ENCODE measurements at places on chromosomes 3 and 15.
A peak's percentile ranks its signal among the peaks of the same experiment; 100 is the strongest.

DNA sequence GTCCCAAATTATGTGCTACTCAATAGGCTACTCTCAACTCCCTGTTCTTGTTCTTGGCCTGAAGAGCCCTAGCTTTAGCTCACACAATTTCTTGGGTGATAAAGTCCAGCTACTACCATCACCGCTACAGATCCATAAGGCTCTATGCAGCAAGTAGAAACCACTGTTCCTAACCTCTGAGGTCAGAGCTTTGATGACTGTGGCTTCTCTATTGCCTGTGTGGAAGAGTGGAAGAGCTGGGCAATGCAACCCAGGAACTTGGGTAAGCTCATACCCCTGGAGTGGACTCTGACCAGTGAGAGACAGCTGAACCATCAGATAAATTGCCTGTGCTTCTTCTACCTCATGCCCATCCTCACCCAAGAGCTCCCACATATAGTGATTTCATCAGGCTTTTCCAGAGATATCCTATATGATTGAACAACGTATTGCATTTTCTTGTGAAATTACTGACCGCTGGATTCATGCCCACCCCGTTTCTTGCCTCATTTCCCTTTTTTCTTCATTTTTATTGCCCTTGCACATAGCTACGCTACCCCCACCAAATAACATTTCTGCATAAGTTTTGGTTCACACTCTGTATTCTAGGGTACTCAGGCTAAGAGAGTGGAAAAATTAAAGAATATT lies 172.3 kb upstream of the MBNL1 start:
- DNase-seq: no peak

DNA sequence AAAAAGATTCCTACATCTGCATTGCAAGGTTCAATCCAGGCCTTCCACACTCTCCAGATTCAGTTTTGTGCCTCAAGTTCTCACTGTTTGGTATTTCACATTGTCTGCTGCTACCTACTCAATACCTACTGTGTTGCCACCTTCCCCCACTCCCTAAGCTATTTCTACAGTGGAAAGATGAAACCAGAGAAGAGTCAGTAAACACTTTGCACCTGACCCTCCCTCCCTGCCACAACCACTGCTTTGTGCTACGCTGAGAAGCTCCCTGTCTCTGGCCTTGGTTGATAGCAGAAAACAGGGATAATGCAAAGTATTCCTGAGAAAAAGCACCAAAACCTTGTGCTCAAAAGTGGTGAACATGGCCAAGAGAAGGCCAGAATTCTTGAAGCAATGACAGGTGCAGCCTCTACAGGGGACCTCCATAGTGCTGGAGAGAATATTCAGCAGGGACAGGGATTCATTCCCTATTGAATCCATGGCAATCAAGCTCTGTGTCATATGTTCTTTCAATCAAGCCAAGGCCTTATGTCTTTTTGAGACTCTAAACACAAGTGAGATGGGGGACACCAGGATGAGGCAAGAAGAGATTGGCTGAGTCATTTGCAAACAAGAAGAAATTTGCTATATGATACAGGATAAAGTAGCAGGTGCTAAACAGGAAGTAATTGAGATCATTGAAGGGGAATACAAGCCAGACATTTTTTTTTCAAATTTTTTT lies 83.5 kb upstream of the LIPC start:
- DNase-seq: no peak

GRCh38 chr15:32828507-32829186 lies 110.8 kb downstream of the GREM1 start:
- DNase-seq: no peak

- no peak for DNase-seq
Observed at GRCh38 chr15:38128921-38129320, 123.7 kb upstream of the SPRED1 start.

- no peak for DNase-seq
Observed at GRCh38 chr3:94927175-94927574, 864.3 kb downstream of the NSUN3 start.

DNA sequence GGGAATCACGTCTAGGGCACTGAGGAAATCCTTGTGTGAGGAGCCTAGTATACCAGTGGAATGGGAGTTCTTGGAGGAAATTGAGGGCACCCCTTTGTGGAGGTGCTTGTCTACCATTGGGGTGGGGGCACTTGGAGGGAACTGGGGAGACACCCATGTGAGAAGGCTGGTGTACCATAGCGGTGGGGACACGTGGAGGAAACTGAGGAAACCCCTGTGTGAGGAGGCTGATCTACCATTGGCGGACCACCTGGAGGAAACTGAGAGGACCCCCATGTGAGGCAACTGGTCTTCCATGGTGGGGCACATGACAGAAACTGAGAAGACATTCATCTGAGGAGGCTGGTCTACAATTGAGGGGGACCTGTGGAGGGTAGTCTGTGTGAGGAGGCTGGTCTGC lies 164.5 kb downstream of the FBLN2 start:
- peak; percentile 3 for DNase-seq

DNA sequence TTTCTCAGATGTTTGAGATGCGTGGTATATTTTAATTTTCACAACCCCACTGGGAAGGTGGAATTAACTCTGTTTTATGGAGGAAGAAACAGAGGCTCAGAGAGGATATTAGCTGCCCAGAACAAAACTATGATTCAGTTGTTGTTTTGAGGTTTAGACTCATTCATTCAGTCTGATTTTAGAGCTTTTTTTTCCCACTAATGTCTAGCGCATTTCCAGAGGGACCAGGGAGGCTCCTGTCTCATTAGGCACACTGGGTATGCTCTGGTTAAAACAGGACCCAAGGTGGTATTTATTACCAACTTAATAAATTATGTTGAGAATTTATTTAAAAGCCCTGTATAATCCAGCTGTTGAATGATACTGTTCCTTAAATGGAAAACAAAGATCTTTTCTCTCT lies 272.0 kb upstream of the RGMA start:
- DNase-seq: no peak

DNA sequence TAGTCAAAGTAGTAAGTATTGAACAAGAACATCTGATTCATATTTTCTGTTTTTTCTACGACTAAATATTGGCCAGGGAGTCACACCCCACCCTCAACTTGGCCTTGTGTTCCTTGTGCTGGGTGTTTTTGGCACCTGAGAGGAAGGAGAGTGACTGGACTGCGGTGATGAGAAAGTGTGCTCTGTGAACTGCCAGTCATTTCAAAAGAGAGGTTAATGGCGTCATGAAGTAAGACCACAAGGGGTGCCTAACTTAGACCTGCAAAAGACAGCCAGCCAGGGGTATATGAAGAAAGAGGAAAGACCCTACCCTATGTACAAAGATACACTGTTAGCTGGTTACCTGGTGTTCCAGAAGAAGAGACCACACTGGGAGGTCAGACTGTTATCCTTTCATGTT lies 58.4 kb upstream of the COL8A1 start:
- no peak for DNase-seq

DNA sequence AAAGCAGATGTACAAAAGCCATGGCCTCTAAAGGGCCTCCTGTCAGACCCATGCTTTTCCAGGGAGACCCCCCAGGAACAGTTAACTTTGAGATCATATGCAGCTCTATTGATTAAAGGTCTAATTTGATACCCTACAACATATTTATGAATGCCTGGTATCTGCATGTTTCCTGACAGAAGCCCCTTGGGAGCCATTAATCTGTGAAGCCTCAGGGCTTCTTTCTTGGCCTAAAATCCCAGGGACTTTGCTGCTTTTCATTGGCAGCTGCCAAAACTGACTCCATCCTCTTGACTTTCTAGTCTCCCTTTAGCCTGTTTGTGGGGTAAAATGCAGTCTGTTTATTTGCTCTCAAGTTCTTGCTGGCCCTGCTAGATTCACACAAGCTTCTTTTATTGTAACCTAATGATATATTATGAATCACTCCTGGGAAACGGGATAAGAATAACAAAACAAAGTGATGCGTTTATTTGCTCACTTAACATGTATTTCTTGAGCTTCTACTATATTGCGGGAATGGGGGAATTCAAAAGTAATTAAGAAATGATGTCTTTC lies 257.0 kb downstream of the LSAMP start:
- DNase-seq: no peak

DNA sequence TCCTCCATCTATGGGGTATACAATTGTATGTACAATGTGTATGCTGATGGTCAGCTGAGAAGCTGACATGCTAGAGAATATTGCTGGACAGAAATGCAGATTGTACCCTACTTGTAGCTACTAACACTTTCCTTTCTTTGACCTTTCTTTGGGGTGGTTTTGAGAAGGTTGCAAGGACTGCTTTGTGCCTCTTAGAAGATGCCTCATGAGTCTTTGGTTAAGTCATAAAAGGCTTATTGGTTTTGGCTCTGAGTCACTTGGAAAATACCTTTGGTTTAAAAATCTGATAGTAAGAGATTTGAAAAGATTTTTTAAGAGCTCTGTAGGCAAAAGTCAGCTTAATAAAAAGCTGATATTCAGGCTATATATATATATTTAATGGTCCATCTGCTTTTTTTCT lies 71.5 kb downstream of the ZMAT3 start:
- no peak for DNase-seq

Data from activated naive CD8-positive, alpha-beta T cell treated with anti-CD3 and anti-CD28 coated beads, Interleukin-2, amount 10 ng/mL, durations not matched to agents 7 days and 5 days (primary cell).